ENCODE measurements at places on chromosomes 5 and 9.
A peak's percentile ranks its signal among the peaks of the same experiment; 100 is the strongest.

- DNase-seq, result no peak
Observed at GRCh38 chr5:157543825-157544622, 31.6 kb downstream of the ADAM19 start.

GRCh38 chr9:20981486-20981885 lies 50.0 kb downstream of the HACD4 start:
- no peak for DNase-seq

- no peak for DNase-seq
Observed at GRCh38 chr5:167652690-167653089, 638.8 kb upstream of the WWC1 start.

- no peak for DNase-seq
Observed at GRCh38 chr9:2043881-2044462, 28.8 kb downstream of the SMARCA2 start.

DNA sequence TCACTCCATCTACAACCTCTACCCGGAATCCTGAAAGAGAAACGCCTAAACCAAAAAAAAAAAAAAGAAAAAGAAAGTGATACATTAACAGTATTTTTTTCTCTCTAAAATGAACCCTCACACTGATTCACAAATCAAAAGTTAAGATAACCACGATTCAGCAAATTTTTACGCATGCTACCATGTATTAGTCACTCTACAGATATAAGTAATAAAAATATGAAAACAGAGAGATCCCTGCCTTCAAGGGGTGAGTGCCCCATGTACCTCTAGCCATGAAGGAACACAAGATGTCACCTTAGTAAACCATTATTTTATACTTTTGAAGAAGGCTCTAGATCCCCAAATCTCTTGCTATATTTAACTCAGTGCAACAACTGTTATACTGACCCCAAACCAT lies 33.4 kb downstream of the CEMIP2 start:
- no peak for DNase-seq

DNA sequence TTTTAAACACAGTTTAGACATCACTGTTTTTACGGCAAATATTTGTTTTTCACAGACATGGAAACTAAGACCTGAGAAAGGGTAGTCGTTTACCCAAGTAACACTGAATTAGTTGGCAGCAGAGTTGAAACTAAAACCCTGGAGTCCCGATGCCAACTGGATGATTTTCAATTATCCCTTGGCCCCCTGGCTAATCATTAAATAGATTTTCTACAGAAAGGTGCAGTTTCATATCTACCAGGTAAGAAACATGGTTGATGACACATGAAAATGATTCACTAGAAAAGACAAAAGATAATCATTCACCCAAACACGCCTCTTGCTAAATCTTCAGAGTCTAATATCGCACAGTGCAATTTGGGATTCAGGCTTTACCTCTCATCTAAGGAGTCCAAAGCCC lies 136.9 kb downstream of the SEMA5A start:
- DNase-seq, result no peak

- DNase-seq, result no peak
Observed at GRCh38 chr5:76600716-76601115, 22.5 kb downstream of the F2RL2 start.

DNA sequence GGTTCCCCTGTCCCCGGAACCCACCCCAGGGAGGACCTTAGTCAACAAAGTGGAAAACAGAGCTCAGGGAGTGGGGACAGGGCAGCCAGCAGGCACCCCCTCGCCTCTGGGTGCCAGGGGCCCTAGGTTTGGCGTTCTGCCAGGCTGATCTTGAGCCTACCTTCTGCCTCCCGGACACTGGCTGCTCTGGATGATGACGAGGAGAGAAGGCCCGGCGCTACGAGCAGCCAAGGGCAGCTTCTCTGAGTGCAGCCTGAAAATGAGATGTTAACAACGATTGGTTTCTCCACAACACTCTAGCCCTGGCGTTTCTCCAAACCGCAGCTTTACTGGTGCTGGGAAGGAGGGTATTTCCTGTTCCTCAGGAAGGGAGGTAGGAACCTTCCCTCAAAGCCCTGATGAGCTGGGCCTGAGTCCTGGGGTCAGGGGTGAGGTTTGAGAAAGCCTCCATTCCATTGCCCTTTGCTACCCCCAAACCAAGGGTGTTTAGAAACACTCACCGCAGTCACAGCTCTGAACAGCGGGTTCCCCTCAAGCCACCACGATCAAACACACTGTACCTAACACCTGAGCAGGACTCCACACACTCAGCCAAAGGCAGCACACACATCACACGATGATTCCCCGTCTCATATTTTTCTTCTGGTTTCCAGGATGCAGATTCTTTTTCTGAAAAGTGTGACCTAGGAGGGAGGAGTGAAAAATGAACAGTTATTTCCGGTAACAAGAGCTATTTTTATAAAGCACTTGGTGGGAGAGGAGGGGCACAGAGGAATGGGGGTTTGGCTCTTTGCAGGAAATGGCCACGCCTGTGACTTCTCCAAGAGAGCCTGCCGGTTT lies at the start of gene STING1:
TSS of gene STING1 (minus strand) at position 709 of the 840 bp plus-strand sequence. CDS start 1,054 bp downstream, outside the sequence.
- DNase-seq, result peak; percentile 88

DNA sequence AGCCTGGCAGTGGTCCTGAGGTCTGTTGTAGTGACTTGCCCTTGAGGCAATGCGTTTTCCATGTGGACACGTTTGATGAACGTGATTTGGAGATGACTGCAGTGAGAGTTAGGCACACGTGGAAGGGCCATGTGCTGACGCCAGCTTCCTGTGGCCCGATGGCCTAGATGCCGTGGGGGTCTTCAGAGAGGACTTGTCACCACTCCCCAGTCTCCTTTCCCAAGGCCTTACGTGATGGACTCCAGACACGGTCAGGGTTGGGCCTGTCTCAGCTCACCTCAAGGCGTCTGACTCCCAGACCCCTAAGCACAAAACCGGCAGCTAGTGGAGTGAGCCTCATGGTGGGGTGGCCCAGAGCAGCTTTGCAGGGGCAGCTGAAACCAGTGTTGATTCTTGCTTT lies 92.9 kb downstream of the ANGPTL2 start:
- no peak for DNase-seq

GRCh38 chr5:2883771-2884170 lies 132.3 kb upstream of the IRX2 start:
- DNase-seq, result no peak

- DNase-seq, result no peak
Observed at GRCh38 chr9:36056896-36057295, 20.2 kb downstream of the RECK start.

DNA sequence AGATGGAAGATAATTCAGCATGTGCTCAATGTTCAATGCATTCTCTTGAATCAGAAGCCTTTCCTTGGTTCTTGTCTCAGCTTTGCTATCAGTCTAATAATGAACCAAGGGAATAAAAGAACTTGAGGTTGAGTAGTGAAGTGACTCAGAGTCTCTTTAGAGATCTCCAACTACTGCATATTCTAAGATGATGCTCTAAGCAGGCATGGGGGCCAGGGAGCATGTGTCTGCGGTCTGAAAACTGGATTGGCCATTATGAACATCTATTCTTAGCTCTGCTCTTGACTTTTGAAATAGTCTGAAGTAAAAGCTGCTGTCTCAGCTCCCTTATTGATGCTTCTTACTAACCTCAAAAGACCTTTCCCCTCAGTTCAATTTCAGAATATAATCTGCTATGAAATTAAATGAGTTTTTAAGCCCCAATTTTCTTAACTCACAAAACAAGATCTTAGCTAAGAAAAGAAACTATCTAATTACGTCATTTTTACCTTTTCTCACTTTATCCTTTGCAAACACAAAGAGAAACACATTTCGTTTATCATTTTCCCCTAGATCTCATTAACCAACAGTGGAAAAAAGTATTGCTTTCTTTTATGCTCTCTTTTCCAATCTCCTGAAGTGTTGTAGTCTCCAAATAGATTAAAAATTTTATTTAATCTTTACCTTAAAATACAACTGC lies 44.8 kb downstream of the PLCXD3 start:
- DNase-seq, result no peak

DNA sequence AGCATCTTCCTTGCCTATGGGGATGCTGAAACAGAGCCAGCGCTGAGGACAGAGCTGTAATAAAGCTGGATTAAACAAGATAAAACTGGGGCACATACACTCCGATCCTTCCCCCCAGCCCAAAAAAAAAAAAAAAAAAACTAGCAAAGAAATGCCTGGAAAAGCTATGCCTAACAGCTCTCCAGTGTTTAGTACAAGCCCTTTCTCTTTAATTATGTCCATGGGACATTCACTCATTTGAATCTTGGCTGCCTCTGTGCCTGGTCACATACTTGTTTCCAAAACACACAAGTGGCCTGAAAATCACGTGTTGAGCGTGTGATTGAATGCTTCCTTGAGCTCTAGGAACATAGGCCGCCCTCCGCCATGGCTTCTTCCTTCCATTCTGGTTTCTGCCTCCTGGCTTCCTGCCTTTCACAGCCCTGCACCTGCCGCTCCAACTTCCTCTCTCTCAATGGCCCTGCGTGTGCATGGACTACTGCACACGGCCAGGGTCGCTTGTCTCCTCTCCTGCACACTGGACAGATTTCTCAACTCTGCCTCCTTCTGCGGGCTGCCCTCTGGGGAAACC lies 111.0 kb upstream of the RETREG1 start:
- DNase-seq, result no peak

GRCh38 chr5:9490494-9491097 lies 55.3 kb downstream of the SEMA5A start:
- DNase-seq, result no peak

- no peak for DNase-seq
Observed at GRCh38 chr5:68191083-68191791, 24.3 kb upstream of the PIK3R1 start.

- DNase-seq, result no peak
Observed at GRCh38 chr5:159100782-159101646, 1.3 kb upstream of the EBF1 start.

- no peak for DNase-seq
Observed at GRCh38 chr9:14389146-14389545, 75.2 kb upstream of the NFIB start.

- no peak for DNase-seq
Observed at GRCh38 chr9:70462300-70462699, 47.8 kb upstream of the KLF9 start.

DNA sequence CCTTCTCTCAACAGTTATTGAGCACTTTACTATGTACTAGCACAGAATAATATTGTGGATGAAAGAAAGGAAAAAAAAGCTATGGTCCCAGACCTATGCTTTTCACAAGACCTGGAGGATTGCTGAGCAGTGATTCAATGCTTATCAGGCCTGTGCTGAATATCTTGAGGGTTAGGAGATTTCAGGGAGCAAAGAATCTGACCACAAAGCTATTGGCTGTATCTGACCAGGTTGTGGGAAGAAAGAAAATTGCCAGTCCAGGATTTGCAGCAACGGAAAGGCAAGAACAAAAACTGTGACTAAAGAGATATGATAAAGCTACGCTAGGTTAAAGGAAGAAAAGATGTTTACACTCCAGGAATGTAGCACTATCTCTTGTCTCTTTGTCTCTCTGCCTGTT lies 14.9 kb upstream of the MACIR start:
- no peak for DNase-seq

DNA sequence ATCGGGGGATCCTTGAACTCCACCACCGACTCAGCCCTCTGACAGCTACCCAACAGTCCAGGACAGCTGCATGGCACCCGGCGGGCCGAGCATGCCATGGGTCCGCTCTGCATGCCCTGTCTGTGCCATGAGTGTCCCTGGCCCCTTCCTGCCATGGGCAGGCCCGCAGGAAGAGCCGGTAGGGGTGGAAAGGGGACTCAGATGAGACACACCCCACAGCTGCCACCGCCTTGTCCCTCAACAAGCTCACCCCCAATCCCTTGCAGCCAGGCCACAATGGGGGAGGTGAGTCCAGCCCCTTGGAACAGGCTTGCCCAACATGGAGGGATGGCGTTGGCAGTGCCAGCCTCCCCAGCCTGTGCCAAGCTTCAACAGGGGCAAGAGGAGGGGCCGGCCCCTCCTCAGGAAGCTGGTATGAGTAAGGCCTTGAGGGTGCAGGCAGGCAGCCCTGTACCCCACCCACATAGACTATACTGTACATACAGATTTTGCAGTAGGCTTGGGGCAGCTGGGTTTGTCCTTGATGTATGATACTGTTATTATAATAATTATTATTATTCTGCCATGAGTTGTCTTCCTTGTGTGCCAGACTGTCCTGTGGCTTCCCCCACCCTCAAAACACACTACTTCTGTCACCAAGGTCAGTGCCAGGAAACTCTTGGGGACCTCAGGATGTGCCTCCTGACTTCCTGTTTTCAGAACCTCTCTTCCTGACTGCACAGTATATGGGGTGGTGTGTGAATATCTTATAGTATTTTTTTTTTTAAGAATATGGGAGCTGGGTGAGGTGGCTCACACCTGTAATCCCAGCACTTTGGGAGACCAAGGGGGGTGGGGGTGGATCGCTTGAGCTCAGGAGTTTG lies 12.0 kb upstream of the SLC34A1 start:
- DNase-seq, result no peak

DNA sequence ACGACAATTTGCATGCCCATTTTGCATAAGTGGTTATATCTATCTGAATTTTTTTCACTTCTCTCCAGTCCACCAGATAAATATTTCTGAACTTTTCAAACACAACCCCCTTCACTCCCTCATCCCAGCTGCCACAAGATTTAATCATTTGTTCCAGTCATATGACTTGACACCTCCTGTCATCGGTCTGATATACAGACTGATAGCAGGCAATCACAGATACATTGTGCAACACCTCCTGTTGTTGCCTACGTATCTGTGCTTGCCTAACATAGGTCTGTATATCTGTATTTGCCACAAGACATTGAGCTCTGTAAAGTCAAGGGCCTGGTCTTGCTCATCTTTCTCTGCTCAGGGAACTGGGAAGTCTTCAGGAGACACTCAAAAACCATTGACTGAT lies 65.6 kb downstream of the GNA14 start:
- DNase-seq, result no peak

GRCh38 chr5:173535166-173535975 lies 81.1 kb downstream of the BOD1 start:
- DNase-seq, result no peak

DNA sequence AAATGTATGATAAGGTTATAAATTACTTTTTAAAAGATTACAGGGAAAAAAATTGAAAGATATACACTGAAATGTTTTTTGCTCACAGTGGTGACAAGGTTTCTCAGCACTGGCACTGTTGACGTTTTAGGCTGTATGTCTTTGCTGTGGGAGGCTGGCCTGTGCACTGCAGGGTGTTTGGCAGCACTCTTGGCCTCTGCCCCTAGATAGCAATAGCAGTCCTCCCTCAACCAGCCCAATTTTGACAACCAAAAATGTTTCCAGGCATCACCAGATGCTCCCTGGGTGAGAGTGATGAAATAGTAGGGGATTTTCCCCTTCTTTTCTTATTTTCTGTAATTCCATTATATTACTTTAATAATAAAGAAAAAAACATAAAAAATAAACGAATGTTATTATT lies 3.3 kb downstream of the CD274 start:
- no peak for DNase-seq

GRCh38 chr5:155080721-155081120 lies 67.2 kb downstream of the KIF4B start:
- DNase-seq, result no peak

DNA sequence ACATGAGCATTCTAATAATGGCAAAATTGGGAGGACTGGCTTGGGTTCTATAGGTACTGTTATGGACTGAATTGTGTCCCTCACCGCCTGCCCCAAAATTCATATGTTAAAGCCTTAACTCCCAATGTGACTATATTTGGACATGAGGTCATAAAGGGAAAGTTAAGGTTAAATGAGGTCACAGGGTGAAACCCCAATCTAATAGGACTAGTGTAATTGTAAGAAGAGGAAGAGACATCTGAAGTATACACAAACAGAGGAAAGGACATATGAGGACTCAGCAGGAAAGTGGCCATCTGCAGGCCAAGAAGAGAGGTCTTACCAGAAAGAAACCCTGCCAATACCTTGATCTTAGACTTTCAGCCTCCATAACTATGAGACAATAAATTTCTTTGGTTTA lies 23.1 kb downstream of the RNF180 start:
- no peak for DNase-seq

All from GDM1 (cell line).